ENCODE measurements at places on chromosomes 11 and 22.
A peak's percentile ranks its signal among the peaks of the same experiment; 100 is the strongest.

DNA sequence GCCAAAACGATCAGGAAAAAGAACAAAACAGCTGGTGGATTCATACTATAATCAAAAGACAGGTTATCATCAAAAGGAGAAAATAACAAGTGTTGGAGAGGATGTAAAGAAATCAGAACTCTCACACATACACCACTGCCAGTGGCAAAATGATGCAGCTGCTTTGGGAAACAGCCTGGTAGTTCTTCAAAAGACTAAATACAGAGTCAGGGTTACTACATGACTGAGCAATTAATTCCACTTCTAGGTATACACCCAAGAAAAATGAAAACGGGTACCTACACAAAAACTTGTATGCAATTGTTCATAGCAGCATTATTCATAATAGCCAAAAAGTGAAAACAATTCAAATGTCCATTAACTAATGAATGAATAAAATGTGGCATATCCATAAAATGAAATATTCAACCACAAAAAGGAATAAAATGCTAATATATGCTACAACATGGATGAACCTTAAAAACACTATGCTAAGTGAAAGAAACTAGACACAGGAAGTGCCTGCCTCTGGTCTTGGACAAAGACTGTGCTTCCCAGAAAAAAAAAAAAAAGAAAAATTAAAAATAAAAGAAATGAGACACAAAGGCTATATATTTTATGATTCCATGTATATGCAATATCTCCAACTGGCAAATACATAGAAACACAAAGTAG lies 8.3 kb downstream of the UEVLD start:
- DNase-seq = no peak

DNA sequence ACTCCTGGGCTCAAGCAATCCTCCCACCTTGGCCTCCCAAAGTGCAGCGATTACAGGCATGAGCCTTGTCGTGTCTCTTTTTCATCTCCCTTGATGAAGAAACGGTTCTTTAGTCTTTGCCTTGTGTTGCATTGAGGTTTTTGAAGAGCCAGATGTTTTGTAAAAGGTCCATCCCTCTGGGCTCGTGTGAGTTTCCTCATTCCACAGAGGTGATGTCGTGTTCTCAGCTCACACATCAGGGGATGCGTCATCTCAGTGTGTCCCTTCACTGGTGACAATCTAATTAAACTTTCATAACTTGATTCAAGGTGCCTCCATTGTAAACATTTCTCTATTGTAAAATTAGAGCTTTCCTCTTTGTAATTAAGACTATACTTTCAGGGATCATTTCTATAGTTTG lies 29.7 kb upstream of the TEF start:
- DNase-seq = peak; percentile 76

DNA sequence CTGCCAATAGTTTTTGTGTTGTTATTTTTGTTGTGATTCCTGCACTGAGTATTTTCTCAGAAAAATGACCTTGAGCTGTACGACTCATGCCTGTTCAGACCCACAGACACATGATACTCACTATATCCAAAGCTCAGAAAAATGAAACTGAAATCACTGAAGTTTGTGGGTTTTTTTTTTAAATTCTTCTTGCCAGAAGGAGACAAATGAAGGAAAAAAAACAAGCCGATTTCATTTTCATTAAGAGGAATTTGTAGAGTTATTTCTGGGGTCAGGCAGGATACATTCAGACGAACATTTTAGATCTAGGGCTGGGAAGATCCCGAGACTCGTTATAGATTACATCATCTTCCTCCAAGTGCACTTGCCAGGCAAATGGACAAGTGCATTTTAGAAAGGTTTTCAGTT lies 60.4 kb downstream of the BMAL1 start:
- DNase-seq = peak; percentile 89

GRCh38 chr22:46069521-46070214 lies 80.7 kb upstream of the PPARA start:
- peak; percentile 70 for DNase-seq

DNA sequence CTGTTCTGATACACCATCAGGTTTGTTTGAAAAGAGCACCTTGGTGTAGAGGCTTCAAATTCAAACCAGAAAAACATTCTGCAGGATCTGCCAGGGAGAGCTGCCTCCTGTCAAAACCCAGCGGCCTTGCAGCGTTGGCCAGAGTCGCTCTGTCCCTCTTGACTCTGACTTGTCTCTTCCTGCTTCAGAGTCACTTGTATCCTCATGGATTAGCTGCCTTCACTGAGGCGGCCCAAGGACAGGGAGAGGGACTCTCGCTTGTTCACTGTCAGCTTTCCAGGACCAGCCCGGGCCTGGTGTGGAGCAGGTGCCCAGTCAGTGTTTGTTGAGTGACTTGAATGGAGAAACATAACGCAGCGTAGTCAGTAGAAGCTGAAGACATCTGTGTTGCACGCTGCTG lies 18.0 kb downstream of the TBC1D22A start:
- no peak for DNase-seq

- no peak for DNase-seq
Observed at GRCh38 chr11:69466039-69466438, 15.4 kb upstream of the LINC01488 start.

DNA sequence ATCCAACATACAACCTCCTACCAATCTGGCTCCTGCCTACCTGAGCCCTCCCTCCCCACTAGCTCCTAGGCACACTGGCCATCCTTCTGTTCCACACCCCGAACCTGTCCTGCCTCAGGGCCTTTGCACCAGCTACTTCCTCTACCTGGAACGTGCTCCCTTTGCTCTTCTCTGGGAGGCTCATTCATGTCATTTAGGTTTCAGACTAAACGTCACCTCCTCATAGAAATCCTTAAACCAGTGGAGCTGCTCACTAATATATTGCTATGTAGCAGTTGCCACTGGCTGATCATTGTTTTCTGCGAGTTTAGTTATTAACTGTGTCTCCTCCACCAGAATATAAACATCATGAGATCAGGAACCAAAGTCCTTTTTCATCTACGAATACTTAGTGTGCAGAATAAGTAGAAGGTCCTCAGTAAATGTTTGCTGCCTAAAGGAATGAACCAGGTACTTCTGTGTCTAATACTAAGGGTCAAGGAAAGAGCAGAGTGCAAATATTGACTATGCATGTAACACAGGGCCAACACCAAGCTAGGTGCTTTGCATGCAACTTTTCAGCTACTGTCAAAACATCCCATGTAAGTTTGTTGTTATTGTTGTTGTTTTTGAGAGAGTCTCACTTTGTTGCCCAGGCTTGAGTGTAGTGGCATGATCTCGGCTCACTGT lies 277.6 kb upstream of the SYN3 start:
- no peak for DNase-seq

DNA sequence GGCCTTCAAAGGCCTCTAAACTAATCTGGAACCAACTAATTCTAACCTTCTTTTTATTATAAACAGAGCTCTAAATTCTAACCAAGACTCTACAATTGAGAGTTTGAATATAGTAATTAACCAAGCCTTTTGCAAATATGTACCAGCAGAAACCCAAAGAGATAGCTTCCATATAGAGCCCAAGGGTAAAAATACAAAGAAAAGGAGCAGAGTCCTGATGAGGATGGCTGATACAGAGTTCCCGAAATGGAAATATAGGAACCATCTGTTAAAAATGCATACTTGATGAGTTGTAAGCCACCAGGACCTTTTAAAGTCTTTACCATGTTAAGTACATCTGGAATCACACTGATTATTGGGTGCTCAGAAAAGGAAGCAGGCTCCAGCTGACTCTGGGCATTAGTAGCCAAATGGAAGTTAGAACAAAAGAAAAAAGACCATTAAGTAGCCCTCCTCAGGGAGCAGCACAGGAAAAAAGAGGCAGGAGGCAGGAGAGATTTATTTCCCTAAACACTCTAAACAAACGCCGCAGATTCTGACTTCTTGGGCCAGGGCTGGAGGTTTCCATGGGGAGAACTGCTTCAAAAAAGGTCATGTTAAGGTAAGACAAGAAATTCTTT lies 463.1 kb upstream of the FAT3 start:
- no peak for DNase-seq

DNA sequence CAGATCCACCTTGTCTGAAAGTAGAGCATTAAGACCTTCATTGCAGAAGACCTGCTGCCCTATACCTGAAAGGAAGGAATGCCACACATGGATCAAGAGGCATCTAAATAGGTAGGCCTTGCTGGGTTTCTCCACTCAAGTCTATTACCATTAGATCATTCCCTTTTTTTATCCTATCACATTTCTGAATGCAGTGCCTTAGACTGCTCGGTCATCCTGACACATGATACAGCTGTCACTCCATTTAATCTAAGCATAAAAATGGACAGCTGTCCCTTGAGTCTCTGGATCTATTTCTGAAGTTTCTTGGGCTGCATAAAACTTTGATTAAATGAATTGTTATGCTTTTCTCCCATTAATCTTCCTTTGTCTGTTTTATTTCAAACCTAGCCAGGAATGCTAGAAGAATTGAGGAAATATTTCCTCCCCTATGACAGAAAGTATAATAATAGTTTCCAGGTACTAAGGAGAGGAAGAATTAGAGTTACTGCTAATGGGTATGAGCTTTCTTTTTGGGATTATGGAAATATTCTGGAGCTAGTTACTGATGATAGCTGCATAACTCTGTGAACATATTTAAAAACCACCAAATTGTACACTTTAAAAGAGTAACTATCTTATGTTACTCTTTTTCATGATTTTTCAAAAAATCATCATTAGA lies 88.0 kb downstream of the DLG2 start:
- no peak for DNase-seq

GRCh38 chr11:76249195-76249741 lies 43.0 kb upstream of the WNT11 start:
- no peak for DNase-seq

DNA sequence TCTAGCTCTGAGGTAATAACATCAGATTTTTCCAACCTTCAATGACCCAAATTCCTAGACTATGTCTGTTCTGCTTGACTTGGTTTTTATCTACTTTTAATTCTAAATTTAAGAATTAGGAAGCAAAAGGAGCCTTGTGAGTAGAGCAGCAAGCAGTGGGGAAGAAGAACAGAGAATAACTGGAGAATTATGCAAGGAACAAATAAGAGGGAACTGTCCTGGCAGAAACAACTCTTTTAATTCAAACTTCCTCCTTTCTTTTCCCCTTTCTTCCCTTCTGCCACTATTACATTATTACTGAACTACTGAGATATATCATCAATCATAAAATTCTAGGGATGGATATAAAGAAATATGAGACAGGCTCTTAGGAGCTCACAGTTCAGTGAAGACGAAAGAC lies 276.1 kb downstream of the SBF2 start:
- no peak for DNase-seq

- no peak for DNase-seq
Observed at GRCh38 chr11:20161923-20162744, 1.9 kb upstream of the DBX1 start.

GRCh38 chr11:1480555-1481482 lies 5.8 kb downstream of the MOB2 start:
- no peak for DNase-seq

GRCh38 chr11:71185411-71185810 lies 67.0 kb downstream of the SHANK2 start:
- no peak for DNase-seq

GRCh38 chr11:29364006-29364405 lies 652.8 kb downstream of the KCNA4 start:
- DNase-seq = no peak

Measured in choroid plexus epithelial cell (primary cell).